ENCODE measurements at places on chromosomes 13 and 19.

DNA sequence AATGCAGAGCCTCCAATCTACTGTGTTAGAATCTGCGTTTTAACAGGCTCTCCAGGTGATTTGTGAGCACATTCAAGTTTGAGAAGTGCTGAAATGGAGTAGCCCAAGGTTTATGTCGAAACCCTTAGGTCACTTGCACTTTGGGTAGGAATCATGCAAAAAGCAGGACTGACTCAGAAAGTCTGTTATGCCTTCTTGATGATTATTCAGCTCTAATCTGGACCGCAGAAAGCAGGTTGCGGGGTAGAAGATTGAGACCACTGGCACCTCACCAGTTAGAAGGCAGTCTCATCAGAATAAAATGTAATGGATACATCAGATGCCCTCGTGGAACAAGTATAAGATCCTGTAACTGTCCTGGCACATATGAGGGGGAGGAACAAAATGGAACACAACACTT is 326.3 kb downstream of the DCLK1 start:
- no peak for DNase-seq

DNA sequence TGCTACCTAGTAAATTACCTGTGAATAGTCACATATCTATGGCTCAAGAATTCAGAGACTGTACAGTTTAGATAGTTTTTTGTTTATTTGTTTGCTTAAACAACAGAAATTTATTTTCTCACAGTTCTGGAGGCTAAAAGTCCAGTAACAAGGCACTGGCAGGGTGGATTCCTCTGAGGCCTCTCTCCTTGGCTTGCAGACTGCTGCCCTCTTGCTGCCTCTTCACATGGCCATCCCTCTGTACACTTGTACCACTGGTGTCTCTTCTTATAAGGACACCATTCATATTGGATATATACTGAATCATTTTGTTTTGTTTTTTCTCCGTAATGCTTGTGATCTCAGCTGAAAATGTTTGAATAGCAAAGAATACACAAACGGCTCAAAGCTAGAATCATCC is 56.4 kb upstream of the MIR17HG start:
- DNase-seq: no peak

DNA sequence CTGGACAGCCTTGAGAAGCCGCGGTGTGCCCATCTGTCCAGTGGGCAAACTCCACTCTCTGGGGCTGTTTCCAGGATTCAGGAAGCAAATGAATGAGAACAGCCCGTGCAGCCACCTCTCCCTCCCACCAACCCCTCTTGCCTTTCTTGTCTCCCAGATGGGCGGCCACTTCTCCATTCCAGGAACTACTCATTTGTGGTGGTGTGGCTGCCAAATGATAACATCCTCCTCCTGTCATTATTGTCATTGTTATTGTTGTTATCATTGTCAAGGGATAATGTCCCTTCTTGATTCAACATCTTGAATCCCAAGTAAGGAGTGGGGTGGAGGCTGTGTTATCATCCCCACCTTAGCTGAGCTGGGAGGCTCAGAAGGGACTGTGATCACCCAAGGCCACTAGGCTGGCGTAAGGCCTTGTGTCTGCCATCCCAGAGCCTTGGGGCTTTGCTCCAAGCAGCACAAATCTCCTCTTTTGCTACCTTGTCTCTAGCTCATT is 1.6 kb downstream of the DNM2 start:
- DNase-seq: no peak

DNA sequence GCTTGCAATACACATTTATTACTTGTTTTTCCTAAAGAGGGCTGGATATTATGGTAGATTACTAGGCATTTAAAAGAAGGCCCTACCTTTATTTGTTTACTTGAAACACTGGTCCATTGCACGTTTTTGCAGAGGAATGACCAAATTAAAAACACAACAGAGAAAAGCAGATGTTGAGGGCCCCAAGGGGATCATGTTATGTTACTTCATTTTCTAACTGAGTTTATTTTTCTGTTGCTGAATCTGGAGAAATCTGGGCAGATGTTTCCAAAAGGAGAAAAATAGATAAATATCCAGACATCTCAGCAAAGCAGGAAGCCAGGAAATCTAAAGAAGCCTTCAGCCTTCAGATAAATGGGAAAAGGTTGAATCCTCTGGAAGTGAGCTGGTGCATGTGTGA is 353.0 kb downstream of the NDFIP2 start:
- no peak for DNase-seq

DNA sequence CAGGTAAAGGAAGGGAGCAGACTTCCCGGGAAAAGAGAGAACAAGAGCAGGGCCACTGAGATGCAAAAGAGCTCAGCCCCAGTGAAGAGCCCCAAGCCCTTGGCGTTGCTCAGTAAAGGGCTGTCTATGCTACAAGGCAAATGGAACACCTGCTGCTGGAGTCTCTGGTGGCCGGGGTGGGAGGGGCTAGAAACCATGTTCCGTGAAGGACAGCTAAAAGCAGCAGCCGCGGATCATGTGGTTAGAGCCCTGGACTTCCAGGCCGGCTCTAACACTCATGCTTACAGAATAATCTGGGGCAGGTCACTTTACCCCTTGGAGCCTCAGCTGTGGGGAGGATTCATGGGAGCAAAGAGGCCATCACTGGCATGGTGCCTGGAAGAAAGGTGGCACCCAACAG is 17.8 kb downstream of the POU2F2 start:
- no peak for DNase-seq

- DNase-seq: no peak
Observed at GRCh38 chr19:41309180-41310032, 566 bp upstream of the CCDC97 start.

GRCh38 chr19:56866538-56866937 is 26.0 kb upstream of the PEG3 start:
- DNase-seq: no peak

DNA sequence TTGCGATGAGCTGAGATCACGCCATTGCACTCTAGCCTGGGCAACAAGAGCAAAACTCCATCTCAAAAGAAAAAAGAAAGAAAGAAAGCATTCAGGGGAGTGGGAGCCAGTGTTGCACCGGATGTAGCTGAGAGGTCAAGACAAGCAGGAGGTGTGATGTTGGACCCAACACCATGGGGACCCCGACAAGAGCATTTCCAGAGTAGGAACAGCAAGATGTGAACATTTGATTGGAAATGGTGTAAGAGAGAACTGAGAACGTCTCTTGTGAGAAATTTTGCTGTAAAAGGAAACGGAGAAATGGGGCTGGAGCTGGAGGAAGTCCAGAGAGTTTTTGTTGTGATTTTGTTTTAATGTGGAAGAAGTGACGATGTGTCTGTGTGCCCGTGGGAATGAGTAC is 15.8 kb upstream of the DPF1 start:
- no peak for DNase-seq

DNA sequence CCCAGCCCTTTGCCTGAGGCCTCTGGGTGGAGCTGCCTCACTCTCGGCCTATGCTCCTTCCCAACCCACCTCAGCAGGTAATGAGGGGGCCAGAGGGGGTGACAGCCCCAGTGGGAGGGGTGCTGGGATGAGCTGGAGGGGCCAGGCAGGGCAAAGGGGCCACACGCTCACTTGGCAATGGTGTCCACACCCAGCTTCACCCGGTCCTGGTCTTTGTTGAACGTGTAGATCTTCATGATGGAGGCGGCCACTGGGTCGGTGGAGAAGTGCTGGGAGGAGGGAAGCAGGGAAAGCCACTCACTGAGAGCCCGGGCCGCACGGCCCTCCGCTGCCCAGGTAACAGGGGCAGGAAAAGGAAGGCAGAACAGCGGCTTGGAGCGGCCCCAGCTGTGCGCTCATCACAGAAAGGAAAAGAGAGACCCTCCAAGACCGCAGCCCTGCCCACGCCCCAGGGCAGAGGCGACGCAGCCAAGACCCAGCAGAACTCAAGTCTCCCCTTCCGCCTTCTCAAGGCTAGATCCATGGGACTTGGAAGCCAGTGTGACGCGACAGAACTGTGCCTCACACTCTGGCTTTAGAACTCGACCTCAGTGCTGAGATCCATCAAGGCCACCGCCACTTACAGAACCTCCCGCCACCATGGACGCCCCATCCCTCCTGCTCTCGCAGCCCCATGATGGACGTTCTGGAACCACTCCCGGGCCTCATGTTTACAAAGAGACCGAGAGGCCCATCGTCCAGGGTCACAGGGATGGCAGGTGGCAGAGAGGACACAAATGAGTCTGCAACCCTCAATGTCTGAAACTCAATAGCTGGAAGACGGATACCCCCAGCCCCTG is 9.2 kb downstream of the UBXN6 start:
- DNase-seq: no peak

DNA sequence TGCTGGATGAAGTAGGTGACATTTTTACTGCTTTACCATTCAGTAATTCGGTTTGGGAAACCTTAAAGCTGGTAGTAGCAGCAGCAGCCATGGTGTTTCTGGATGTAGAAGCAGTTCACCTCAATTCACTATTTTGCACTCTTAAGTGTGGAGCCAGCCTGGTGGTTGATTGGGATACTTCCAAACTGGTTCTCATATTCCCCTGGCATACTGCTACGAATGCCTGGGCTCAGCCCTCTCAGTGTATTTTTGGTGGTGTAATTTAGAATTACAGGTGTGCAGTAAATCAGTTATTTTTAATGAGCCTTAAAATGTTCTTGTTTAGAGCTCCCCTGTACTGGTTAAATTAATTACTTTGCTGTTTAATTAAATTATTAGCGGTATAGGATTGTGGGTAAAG is 12.4 kb downstream of the HNRNPM start:
- DNase-seq: no peak

GRCh38 chr13:21008026-21008425 is 53.4 kb downstream of the LATS2 start:
- no peak for DNase-seq

DNA sequence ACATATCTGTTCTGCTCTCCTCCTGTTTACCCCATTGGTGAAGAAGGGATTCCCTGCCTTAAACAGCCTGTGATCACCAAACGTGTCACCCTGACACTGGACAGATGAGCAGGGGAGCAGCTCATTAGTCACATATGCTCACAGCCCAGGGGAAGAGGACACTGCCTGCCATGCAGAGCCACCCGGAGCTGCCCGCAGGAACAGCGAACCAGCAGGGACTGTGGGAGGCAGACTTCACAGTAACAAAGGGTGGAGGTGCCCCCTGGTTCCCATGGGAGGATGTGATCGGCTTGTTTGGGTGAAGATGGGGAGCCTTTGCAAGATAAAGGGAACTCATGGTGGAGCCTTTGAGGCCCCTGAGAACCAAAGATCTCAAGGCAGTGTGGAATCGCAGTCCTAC is 88.6 kb upstream of the FARP1 start:
- no peak for DNase-seq

All from AG08395 (cell line).